Activated CD4-positive, alpha-beta memory T cell treated with anti-CD3 and anti-CD28 coated beads, Interleukin-2, amount 10 ng/mL, durations not matched to agents 7 days and 5 days (primary cell): ENCODE measurements at places on chromosomes 5 and 9.

DNA sequence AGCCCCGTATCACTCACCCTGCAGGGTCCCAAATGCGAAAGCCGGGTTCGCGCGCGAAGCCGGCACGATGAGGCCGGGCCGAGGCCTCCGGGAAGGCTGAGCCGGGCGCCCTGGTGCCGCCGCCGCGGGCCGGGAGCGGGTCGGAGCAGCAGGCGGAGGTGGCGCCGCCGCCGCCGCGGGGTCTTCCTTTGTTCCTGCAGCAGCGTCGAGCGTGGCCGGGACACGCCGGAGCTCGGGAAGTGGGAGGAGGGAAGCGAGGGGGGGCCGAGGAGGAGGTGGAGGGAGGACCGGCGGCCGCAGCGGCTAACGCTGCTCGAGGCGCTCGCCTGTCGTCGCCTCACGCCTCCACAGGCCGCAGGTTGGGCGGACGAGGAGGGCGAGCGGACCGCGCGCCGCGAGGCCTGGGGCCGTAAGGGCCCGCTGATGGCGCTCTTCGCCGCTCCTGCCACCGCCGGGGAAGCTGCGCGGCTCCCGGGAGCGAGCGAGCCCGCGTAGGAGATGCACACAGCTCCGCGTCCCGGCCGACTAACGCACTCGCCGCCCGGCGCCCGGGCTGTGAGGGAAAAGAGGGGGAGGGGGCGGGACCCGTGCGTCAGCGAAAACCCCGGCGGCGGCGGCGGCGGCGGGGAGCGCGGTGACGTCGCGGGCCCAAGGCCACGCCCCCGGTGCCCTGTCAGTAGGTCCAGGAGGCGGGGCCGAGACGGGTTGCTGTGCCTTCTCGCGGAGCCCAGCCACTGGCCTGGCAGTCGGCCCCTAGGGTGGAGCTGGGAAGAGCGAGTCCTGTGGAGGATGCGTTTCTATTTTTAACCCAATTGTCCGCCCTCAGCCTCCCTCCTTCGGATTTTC lies at the start of gene ZFAND5:
TSS of gene ZFAND5 (minus strand) at position 530 of the 846 bp plus-strand sequence. CDS start 4,430 bp downstream, outside the sequence.
- H3K27ac ChIP-seq: peak within 1 kb of the TSS; percentile 87
- peaks cover 33% of the 10 kb centered on the region for H3K36me3 ChIP-seq
- no peaks in the 10 kb centered on the region for H3K27me3 ChIP-seq
- H3K4me3 ChIP-seq: peak within 1 kb of the TSS; percentile 87
- H3K4me1 ChIP-seq: peaks cover 40% of the 10 kb centered on the region

- no peaks in the 10 kb centered on the region for H3K27me3 ChIP-seq
- H3K4me1 ChIP-seq: no peaks in the 10 kb centered on the region
- no peak overlapping the region for H3K27ac ChIP-seq
- H3K36me3 ChIP-seq: no peaks in the 10 kb centered on the region
- DNase-seq: no peak
- H3K4me3 ChIP-seq: no peak overlapping the region
Measured at GRCh38 chr5:4095918-4096630, 500.4 kb downstream of the IRX1 start.

- H3K4me3 ChIP-seq: no peak overlapping the region
- peaks cover 15% of the 10 kb centered on the region for H3K36me3 ChIP-seq
- peaks cover 8% of the 10 kb centered on the region for H3K4me1 ChIP-seq
- H3K27me3 ChIP-seq: no peaks in the 10 kb centered on the region
- DNase-seq: no peak
- no peak overlapping the region for H3K27ac ChIP-seq
Measured at GRCh38 chr5:94545870-94546625, 72.4 kb downstream of the KIAA0825 start.

GRCh38 chr5:124110942-124111341 lies 599.0 kb downstream of the CSNK1G3 start:
- no peaks in the 10 kb centered on the region for H3K36me3 ChIP-seq
- H3K27ac ChIP-seq: no peak overlapping the region
- H3K4me3 ChIP-seq: no peak overlapping the region
- H3K4me1 ChIP-seq: no peaks in the 10 kb centered on the region

GRCh38 chr5:172223901-172224873 lies 30.2 kb downstream of the EFCAB9 start:
- H3K4me1 ChIP-seq: peaks cover 38% of the 10 kb centered on the region
- peaks cover 2% of the 10 kb centered on the region for H3K27me3 ChIP-seq
- H3K36me3 ChIP-seq: peaks cover 68% of the 10 kb centered on the region
- peak overlapping the region; percentile 79 for H3K27ac ChIP-seq
- H3K4me3 ChIP-seq: peak overlapping the region; percentile 15

DNA sequence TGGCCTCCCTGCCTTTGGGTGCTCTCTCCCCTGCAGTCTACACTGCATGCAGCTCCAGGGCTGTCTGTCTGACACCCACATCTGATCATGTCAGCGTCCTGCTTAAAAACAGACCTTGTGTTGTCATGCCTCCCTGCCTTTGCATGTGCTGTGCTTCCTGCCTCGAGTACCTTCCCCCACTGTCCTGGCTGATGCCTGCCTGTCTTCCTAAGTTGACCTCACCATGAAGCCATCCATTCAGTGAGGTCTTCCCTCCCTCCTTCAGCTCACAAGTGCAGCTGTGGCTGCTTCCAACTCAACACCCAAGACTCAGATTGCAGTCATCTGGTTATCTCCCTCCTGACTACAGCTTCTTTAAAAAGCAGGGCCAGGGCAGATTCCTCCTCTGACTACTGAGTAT lies 5.5 kb downstream of the ANGPTL2 start:
- DNase-seq: no peak
- H3K27me3 ChIP-seq: peaks cover 14% of the 10 kb centered on the region
- peaks cover 18% of the 10 kb centered on the region for H3K4me1 ChIP-seq

GRCh38 chr5:45847877-45848276 lies 151.7 kb upstream of the HCN1 start:
- H3K27ac ChIP-seq: no peak overlapping the region
- no peaks in the 10 kb centered on the region for H3K27me3 ChIP-seq
- no peak overlapping the region for H3K4me3 ChIP-seq
- H3K4me1 ChIP-seq: no peaks in the 10 kb centered on the region
- no peak for DNase-seq

GRCh38 chr5:38718771-38719391 lies 126.9 kb upstream of the OSMR start:
- H3K4me1 ChIP-seq: peaks cover 2% of the 10 kb centered on the region
- no peak overlapping the region for H3K4me3 ChIP-seq
- H3K36me3 ChIP-seq: no peaks in the 10 kb centered on the region
- H3K27me3 ChIP-seq: no peaks in the 10 kb centered on the region

GRCh38 chr9:90854637-90855175 lies 53.1 kb downstream of the SYK start:
- H3K4me1 ChIP-seq: peaks cover 3% of the 10 kb centered on the region
- H3K27ac ChIP-seq: no peak overlapping the region
- no peaks in the 10 kb centered on the region for H3K36me3 ChIP-seq

- DNase-seq: no peak
- H3K36me3 ChIP-seq: peaks cover 35% of the 10 kb centered on the region
- H3K27me3 ChIP-seq: no peaks in the 10 kb centered on the region
Measured at GRCh38 chr9:15176836-15177235, 130.2 kb downstream of the TTC39B start.

DNA sequence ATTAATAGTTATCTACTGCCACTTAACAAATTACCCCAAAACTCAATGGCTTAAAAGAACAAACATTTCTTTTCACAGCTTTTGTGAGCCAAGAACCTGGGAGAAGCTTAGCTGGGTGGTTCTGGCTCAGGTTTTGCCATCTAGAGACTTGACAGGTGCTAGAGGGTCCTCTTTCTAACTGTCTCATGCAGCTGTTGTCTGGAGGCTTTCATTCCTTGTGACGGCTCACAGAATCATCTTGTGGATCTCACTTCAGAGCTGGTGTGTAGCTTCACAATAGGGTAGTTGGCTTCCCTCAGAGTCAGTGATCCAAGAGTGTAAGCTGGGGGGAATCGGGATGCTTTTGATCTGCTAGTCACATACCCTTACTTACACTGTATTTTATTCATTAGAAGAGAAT lies 81.2 kb upstream of the APC start:
- peaks cover 21% of the 10 kb centered on the region for H3K27me3 ChIP-seq
- no peak for DNase-seq
- no peaks in the 10 kb centered on the region for H3K4me1 ChIP-seq
- H3K27ac ChIP-seq: no peak overlapping the region
- H3K4me3 ChIP-seq: no peak overlapping the region

- no peaks in the 10 kb centered on the region for H3K27me3 ChIP-seq
- H3K4me1 ChIP-seq: peaks cover 57% of the 10 kb centered on the region
- no peak overlapping the region for H3K4me3 ChIP-seq
Measured at GRCh38 chr9:122946461-122947005, 5.7 kb downstream of the RABGAP1 start.

DNA sequence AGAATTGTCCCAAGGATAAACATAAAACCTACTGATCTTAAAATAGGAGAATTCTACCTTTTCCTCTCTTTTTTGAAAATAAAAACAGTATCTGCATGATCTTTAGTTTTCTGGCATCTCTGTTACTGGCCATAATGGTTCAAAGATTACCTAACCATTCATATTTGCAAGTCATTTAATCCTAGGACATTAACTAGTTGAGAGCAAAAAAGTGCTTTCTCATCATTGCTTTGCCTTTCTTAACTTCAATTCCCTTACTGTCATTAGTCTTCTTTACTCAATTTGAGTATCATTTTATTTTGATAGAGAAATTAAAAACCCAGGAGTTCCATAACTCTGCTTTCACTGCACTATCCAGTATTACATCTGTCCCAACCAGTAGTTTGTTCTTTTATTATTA lies 68.6 kb downstream of the RFX3 start:
- no peak overlapping the region for H3K4me3 ChIP-seq
- H3K27me3 ChIP-seq: no peaks in the 10 kb centered on the region
- no peaks in the 10 kb centered on the region for H3K36me3 ChIP-seq

DNA sequence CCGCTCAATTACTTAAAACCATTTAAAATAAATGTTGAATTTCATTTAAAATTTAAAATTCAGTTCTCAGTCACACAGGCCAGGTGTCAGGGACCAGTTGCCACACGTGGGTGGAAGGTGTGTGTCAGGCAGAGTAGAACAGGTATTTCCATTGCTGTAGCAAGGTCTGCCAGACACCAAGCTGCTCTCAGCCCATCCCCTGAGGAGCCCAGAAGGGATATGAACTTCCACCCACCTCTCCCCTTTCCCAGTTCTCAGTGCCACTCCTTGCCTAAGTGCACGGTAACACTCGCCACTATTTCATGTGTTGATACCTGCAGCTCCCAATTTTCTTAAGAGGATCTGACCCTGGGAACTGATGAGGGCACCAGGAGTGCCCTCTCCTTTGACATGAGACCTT lies 12.7 kb downstream of the SYK start:
- H3K4me3 ChIP-seq: no peak overlapping the region
- H3K27me3 ChIP-seq: peaks cover 30% of the 10 kb centered on the region
- no peak overlapping the region for H3K27ac ChIP-seq
- no peak for DNase-seq
- H3K4me1 ChIP-seq: peaks cover 9% of the 10 kb centered on the region

DNA sequence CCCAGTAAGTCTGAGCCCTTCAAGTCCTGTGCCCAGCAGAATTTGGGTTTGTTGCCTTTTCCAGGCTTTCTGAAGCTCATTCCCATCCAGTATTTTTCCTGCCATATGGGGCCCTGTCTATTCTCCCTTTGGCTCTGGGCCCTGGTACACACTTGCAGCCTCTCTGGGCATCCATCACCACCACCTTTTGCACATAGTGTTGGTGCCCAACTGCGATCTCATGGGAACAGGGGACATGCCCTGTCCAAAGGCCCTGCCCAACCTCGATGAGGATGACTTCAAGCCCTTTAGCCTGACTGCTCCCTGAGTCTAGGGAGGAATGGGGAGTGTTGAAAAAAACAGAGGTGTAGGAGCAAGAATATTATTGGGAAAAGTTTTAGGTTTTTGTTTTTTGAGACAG lies 11.5 kb downstream of the RGS3 start:
- no peak for DNase-seq
- peaks cover 7% of the 10 kb centered on the region for H3K27me3 ChIP-seq
- no peak overlapping the region for H3K27ac ChIP-seq
- no peak overlapping the region for H3K4me3 ChIP-seq
- H3K36me3 ChIP-seq: no peaks in the 10 kb centered on the region

DNA sequence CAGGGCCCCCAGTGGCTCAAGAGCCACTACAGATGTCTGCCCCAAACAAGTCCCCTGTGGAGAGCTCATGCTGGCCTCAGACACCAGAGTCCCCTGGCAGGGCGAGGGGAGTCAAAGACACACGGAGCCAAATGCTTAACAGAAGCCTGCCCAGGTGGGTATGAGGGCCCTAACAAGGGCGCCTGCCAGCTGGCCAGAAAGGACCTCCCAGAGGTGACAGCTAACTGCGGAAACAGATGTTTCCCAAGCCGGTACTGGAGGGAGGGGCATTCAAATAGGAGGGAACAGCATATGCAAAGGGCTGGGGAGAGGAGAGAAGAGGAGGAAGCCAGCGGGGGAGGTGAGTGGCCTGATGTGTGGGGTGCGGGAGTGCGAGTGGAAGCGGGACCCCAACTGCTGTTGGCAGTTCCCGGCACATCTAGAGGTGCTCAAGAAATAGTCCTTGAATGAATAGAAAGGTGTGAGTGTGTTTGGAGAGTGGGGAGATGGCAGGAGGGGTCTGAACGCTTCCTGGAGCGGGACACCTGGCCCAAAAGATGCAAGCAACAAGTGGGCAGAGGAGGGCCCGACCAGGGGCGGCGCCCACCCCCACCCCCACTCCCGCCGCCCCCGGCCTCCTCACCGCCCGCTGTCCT lies 824 bp downstream of the MXD3 start:
- H3K36me3 ChIP-seq: peaks cover 45% of the 10 kb centered on the region
- H3K27ac ChIP-seq: peak overlapping the region; percentile 86
- peaks cover 69% of the 10 kb centered on the region for H3K4me1 ChIP-seq
- H3K27me3 ChIP-seq: no peaks in the 10 kb centered on the region
- peak overlapping the region; percentile 94 for H3K4me3 ChIP-seq
- peak; percentile 57 for DNase-seq

- no peak overlapping the region for H3K4me3 ChIP-seq
- H3K4me1 ChIP-seq: no peaks in the 10 kb centered on the region
- no peaks in the 10 kb centered on the region for H3K36me3 ChIP-seq
- no peak for DNase-seq
Measured at GRCh38 chr9:73423891-73424290, 272.2 kb downstream of the ANXA1 start.

- H3K4me3 ChIP-seq: no peak overlapping the region
- no peak for DNase-seq
- H3K36me3 ChIP-seq: no peaks in the 10 kb centered on the region
- H3K27ac ChIP-seq: no peak overlapping the region
- H3K4me1 ChIP-seq: no peaks in the 10 kb centered on the region
Measured at GRCh38 chr5:19492861-19493260, 495.1 kb downstream of the CDH18 start.

DNA sequence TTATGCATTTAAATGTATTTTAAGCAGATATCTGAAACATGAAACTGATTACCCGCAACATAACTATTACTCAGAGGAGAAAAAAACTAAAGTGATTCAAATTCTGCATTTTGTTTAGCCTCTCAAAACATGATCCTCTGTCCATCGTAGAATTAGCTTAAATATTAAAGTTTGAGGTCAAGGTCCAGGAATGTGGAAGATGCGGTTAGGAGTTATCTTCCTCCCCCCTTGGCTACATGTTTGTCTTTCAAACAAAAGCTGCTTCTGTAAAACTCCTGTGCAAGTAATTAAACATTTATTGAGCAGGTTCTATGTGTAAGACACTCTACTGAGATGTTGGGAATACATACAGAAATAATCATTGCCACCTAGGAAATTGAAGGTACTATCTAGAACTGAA lies 175.0 kb upstream of the ISL1 start:
- no peaks in the 10 kb centered on the region for H3K27me3 ChIP-seq
- DNase-seq: no peak
- no peak overlapping the region for H3K4me3 ChIP-seq

GRCh38 chr5:138605254-138605972 lies 30.2 kb upstream of the HSPA9 start:
- H3K27me3 ChIP-seq: peaks cover 30% of the 10 kb centered on the region
- no peak overlapping the region for H3K27ac ChIP-seq
- no peak overlapping the region for H3K4me3 ChIP-seq
- H3K4me1 ChIP-seq: peaks cover 16% of the 10 kb centered on the region
